ENCODE measurements at places on chromosomes 3 and 15.

DNA sequence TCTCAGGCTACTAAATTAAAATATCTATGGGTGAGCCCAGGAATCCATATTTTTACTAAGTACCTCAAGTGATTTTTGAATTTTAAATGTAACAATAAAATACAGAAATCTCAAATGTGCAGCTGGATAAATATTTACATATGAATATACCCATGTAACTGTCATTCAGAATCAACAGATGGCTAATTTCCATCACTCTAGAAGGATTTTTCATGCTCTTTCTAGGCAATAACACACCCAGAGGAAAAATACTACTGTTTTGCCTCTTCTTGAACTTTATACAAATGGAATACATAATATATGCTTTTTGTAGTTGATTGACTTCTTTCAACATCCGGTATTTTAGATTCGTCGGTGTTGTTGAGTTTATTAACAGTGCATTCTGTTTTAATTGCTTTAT, 601.3 kb upstream of the NECTIN3 start:
- DNase-seq: no peak

- DNase-seq: no peak
Observed at GRCh38 chr15:55884223-55884622, 109.2 kb downstream of the NEDD4 start.

DNA sequence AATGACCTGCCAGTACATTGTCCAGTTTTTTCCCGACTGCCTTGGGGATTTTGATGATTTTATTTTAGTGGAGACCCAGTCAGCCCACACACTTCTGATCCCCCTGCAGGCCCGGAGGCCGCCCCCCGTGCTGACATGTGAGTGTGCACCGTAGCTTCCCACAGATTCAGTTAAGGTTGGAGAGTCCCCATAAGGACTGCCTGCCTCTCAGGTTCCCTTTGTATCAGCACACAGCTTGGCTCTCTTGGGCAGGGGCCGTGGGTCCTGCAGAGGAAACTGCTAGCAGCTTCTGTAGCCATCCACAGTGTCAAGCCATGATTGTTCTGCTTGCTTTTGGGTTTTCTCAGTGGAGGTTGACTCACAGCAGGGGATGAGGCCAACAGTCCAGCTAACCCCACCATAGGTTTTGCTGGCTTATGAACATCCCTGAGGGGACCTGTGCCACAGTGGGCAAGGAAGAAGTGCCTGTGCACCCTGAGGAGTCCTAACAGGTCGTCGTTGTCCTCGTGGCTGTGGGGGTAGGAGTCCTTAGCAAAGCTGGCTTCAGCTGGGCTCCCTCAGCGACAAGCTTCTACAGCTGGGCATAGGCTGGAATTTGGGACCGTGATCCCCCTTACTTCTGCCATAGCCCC, 46.4 kb downstream of the DLEC1 start:
- no peak for DNase-seq

- DNase-seq: no peak
Observed at GRCh38 chr3:62011666-62012065, 361.7 kb downstream of the FEZF2 start.

GRCh38 chr3:174951034-174951433, 91.9 kb downstream of the NAALADL2 start:
- DNase-seq: no peak

- no peak for DNase-seq
Observed at GRCh38 chr3:14897266-14897665, 50.1 kb upstream of the NR2C2 start.

DNA sequence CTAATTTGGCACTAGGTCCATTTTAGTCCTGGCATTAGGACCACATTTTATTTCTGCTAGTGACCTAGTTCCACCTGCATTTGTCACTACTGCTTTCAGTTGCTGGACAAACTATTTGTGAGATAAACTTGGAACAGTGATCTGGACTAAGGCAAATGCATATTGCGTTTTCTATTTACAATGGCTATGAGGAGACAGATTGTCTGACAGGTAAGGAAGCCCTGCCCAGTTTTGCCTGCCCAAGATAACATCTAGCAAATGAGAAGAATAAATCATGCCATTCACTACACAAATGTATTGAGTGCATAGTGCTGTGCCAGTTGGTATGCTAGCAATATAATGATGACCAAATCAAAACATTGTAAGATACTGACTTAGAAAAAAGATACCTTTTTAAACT, 245.7 kb downstream of the GRM7 start:
- no peak for DNase-seq

- no peak for DNase-seq
Observed at GRCh38 chr15:80638553-80639167, 56.5 kb upstream of the ABHD17C start.

- no peak for DNase-seq
Observed at GRCh38 chr3:142963234-142963515, 299 bp downstream of the PAQR9 start.

GRCh38 chr3:177131927-177132636, 65.2 kb downstream of the TBL1XR1 start:
- DNase-seq: no peak

GRCh38 chr15:35980719-35981118, 434.8 kb upstream of the DPH6 start:
- DNase-seq: peak; percentile 15

DNA sequence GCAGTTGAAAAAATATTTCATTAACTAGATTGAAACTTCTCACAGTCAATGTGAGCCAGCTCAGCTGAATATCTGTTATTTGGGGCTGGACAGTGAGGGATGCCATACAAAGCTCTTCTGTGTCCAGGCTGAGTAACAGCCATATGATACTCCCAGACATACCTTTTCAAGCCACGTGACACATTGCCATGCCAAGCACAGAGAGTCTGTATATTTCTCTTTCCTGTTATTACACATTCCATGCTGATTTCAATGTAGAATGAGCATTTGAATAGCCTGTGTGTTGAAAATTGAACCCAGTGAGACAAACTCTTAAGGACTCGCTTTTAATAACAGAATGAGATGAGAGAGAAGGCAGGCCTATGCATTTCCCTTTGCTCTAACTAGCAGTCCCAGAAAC, 334.7 kb upstream of the RASGRP1 start:
- no peak for DNase-seq

DNA sequence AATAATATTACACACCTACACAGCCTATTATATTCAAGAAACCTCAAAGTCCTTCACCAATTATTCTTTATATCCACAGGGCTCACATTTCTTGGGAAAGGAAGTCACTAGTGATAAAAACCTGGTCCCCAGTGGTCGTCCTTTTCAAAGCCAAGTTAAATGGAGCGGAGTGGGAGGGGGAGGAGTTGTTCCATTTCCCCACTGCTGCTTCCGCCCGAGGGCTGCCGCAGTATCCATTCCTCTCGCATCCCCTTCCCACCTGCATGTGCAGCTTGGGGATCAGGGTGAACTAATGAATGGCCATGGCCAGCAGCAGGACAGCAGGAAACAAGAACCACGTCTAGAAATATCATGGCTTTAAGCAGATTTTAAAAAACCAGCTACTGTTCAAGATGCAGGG, 76.4 kb upstream of the SEMA6D start:
- no peak for DNase-seq

DNA sequence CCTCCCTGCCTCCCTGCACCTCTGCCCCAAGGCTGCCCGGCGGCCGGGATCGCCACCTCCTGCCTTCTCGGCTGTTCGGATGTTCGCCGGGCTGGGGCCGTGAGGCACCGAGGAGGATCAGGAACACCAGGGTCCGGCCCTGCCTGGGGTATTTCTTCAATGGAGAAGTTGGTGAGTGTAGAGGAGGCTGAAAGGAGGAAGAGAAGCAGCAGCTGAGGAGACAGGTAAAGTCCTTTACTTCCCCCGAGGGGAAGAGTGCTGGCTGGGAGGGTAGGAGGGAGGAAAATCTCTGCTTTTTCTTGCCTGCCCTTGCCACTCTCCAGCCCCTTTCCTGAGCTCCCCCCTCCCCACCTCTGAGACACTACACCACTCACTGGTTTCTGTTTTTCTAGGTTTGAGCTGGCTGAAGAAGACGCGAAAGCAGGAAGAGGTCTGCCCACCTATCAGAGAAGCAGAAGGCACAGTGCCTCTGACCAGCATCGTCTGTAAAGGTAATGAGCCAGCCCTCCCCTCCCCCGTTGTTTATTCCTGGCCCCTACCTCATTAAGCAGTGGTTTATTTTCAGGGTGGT, 519 bp downstream of the ASB7 start:
- no peak for DNase-seq

GRCh38 chr3:46024131-46024530, 3.2 kb downstream of the XCR1 start:
- no peak for DNase-seq

- DNase-seq: no peak
Observed at GRCh38 chr3:193962986-193963685, 172.8 kb upstream of the HES1 start.

DNA sequence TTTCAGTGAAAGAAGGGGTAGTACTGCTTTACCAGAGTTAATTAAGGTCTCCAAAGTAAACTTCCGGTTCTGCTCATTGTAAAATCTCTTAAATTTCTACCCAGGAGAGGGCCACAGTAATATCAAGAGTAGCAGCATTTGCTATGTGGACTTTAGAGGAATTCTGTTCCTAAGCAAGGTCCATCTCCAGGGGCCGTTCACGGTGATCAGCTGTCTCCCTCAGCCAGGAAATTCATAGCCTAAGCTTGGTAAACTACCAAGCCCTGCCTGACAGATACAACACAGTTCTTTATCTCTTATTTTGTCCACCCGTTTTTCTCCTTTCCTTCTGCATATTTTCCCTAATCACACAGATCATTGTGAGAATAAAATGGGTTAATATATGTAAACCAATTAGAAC, 2.3 kb downstream of the DUT start:
- DNase-seq: no peak

GRCh38 chr15:68055224-68055705, 1.1 kb downstream of the PIAS1 start:
- DNase-seq: no peak

DNA sequence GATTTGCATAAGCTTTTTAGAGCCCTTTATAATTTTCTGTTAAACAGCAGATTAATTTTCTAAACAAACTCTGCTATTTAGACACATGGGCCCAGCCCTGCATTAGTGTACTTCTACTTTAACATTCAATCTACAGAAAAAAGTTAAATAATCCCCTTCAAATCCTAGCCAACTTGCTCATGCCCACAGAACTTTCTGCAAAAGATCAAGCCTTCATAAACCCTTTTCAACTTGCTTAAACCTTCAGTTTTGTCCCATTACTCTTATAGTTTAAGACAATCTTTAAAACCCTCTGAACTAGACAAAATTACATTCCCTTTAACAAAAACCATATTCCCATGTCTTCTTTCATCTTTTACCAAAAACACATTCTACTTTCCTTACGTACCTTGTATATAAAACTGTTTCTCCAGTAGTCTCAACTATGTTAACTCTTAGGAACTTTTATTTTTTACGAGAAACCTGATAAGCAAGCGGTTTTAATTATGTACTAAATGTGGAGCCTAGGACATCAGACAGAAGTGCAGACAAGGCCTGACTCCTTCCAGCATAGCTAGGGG, 25.2 kb upstream of the ADGRG7 start:
- DNase-seq: no peak

DNA sequence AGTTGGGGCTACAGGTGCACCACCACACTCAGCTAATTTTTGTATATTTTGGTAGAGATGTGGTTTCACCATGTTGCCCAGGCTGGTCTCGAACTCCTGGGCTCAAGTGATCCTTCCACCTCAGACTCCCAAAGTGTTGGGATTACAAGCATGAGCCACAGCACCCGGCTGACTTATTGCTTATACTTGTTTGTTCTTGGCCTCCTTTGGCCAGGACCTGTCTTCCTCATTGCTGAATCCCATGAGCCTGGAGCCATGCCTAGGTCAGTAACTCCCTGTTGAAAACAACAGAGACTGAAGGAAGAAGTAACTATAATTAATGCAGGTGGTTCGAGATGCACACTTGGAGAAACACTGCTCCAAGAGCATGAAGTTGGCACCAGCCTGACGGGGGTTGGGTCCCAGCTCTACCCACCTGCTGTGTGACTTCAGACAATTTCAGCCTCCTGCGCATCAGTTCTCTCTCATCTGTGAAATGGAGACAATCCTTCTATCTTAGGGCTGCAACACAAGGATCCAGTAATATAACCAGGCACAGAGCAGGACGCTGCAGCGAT, 38.9 kb downstream of the CPN2 start:
- DNase-seq: no peak

- DNase-seq: peak; percentile 83
Observed at GRCh38 chr15:78930577-78931388, 14.1 kb downstream of the CTSH start.

- DNase-seq: peak; percentile 18
Observed at GRCh38 chr3:38843898-38844297, 27.9 kb upstream of the SCN10A start.

DNA sequence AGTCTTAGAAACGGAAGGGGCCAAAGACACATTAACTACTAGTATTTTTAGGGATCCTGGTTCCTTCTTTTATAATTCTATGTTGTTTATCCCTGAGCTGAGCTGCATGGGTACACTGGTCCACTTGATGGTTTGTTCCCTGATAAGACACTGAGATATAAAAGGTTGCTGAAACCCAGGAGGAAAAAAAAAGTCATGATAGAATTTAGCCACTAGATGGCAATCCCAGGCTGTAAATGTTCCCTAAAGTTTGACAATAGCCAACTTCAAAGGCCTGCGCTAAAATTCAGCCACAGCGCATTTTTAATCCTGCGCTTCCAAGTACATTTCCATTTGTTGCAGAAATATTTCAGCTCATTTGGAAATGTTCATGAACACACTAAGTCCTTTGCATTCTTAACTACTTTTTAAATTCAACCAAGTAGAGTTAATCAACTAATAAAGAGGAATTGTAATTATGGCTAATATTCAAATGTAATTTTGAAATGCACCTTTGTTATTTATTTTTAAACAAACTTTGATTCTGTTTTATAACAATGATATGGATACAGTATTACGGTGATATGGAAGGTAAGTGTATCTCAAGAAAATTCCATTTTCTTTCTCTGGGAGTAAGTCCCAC, 249.3 kb upstream of the FEZF2 start:
- DNase-seq: no peak
